Inflammatory macrophage treated with lipopolysaccharide for 4 hours (primary cell): ENCODE measurements at places on chromosomes 1 and 21.

DNA sequence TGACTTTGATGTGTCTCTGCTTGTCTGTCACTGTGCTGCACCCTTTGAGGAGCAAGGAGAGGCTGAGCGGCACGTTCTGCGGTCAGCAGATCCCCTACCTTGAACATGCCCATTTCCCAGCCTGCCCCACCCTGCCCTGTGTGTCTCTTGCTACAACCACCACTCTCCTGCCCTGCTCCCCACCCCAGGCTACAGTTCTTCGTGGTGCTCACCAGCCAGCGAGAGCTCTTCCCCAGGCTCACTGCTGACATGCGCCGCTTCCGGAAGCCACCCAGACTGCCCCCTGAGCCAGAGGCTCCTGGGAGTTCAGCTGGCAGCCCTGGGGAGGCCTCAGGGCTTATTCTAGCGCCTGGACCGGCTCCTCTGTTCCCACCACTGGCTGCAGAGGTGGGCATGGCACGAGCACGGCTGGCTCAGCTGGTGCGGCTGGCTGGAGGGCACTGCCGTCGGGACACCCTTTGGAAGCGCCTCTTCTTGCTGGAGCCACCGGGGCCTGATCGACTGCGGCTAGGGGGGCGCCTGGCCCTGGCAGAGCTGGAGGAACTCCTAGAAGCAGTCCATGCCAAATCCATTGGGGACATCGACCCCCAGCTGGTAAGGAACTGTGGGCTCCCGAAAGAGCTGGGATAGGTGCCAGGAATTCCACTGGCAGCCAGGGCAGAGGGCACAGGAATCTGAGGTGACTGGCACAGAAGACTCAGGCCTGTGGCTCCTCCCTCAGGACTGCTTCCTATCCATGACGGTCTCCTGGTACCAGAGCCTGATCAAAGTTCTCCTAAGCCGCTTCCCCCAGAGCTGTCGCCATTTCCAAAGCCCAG lies 5.6 kb downstream of the HYI start:
- no peak for DNase-seq

DNA sequence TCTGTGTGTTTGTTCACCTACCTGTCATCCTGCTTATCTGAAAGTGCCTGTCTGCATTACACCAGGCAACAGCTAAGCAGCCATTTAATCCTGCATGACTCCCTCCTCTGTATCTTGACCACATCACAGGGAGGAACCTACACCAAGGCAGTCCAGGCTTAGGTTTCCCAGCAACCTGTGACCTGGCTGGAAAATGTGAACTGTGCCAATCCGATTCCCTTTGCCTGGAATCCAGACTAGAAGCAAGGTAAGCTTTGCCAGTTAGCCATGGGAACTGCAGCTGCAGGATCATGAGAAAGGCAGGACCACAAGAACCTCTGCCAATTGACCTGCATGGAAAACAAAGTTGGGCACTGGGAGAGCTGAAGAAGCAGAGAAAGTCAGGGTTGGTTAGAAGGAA lies 6.3 kb upstream of the ATP1B1 start:
- DNase-seq: no peak

DNA sequence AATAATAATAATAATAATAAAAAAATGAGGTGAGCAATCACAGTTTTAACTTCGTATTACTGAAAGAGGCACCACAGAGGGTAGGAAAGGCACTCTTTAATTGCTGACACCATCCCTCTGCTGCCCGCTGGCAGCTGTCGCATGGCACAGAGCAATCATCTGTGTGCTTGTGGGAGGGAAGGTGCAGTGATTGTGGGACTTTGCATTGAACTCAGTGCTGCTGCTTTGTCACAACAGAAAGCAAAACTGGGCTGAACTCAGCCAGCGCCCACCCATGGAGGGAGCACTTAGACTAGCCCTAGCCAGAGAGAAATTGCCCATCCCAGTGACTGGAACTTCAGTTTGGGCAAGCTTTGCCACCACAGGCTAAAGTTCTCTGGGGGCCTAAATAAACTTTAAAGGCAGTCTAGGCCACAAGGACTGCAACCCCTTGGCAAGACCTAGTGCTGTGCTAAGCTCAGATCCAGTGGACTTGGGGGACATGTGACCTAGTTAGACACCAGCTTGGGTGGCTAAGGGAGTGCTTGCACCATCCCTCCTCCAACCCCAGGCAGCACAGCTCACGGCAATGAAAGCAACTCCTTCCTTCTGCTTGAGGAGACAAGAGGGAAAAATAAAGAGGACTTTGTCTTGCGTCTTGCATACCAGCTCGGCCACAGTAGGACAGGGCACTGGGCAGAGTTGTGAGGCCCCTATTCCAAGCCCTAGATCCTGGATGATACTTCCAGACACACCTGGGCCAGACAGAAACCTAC lies 59.3 kb downstream of the WDR4 start:
- no peak for DNase-seq

GRCh38 chr1:4028139-4028501 lies 128.0 kb upstream of the C1orf174 start:
- no peak for DNase-seq

GRCh38 chr1:85496941-85497582 lies 32.1 kb upstream of the DDAH1 start:
- DNase-seq: no peak

DNA sequence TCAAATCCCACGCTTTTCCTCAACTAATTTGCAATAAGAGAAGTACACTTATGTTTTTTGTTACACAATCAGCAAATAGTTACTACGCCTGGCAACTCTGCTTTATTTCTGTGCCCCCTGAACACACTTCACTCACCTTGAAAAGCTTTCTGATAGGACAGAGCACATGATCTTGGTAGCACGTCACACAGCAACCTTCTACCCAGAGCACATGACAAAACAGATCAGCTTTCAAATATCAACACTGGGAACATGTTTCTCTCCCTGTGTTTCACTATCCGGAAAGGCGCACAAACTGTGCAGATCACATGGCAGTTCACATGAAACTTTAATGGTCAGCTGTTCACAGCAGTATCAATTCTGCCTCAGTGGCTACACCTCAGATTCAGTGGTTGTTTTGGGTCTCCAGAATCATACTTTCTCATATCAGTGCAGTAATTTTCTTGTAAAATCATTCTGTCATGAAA lies 2.2 kb downstream of the SLC19A2 start:
- DNase-seq: no peak

- no peak for DNase-seq
These were observed 115.5 kb downstream of the LYPLAL1 start for GRCh38 chr1:219289171-219289570.

GRCh38 chr1:46442317-46443161 lies 47.1 kb upstream of the DMBX1 start:
- DNase-seq: peak; percentile 74

- no peak for DNase-seq
These were observed 113.1 kb downstream of the KCNN3 start for GRCh38 chr1:154756793-154757548.

DNA sequence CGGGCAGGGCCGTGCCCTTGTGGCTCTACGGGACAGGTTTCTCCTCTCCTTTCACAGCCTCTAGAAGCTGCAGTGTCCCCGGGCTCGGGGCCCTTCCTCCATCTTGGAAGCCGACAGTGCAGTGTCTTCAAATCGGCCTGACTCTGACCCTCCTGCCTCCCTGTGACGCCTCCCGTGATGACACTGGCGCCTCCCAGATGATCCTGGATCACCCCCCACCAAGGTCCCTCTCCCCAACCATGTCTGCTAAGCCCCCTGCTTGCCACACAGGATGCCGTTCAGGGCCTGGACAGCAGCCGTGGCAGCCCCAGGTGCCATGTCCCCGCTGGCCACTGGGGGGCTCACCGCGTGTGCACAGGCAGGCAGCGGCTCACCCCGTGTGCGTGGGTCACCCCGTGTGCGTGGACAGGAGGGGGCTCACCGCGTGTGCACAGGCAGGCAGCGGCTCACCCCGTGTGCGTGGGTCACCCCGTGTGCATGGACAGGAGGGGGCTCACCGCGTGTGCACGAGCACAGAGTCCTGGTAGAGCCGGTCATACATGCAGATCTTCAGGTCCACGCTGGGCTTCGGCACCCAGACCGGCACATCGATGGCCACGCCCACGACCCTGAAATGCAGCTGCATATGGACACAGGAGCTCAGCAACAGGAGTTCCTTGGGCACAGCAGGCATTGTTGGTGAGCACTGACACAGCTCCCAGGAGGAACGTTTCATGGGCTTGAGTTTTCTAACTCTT lies 24.9 kb upstream of the TMEM52 start:
- DNase-seq: peak; percentile 34

DNA sequence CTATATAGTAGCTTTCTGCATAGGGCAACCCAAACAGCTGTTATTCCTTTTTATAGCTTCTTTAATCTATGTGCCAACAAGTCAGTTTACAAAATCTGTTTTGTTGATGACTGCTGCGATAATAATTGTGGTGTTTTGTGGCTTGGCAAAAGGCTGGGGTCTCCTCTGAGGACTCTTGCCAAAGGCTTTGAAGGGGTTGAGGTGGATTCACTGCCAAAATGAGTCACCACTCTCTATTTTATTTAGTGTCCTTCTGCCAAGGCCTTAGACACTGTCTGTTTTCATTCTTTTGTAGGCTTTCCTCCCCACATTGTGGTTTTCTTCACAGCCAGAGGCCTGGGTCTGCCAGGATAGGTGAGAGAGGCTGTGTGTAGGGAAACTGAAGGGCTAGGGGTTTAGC lies 161.8 kb downstream of the NFIA start:
- no peak for DNase-seq

DNA sequence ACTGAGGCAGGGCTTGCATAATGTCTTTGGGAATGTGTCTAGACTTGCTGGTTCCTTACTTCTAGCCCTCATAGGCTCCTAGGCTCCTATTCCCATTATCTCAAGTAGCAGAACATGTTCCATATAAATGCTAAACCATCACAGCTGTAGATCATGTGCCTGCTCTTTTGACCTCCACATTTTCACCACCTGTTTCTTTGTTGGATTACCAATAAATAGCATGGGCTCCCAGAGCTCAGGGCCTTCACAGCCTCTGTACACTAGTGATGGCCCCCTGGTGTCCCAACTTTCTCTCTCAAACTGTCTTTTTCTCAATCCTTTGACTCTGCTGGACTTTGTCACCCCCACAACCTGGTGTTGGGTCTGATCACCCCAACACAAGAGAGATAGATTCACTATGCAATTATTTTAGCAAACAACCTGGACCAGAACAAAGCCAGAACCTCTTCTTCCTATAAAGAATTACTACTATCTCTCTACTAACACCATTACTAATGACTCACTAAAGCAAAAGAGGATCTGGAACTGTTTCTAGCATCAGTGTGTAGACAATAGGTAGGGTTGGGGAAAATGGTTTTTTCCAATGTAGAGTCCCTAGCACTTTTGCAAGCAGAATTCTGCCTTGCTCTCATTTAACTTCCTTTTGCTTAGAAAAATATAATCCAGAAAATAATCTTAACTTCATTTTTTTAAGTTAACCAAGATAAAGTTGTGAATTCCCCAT lies 51.7 kb downstream of the WLS start:
- peak; percentile 24 for DNase-seq

DNA sequence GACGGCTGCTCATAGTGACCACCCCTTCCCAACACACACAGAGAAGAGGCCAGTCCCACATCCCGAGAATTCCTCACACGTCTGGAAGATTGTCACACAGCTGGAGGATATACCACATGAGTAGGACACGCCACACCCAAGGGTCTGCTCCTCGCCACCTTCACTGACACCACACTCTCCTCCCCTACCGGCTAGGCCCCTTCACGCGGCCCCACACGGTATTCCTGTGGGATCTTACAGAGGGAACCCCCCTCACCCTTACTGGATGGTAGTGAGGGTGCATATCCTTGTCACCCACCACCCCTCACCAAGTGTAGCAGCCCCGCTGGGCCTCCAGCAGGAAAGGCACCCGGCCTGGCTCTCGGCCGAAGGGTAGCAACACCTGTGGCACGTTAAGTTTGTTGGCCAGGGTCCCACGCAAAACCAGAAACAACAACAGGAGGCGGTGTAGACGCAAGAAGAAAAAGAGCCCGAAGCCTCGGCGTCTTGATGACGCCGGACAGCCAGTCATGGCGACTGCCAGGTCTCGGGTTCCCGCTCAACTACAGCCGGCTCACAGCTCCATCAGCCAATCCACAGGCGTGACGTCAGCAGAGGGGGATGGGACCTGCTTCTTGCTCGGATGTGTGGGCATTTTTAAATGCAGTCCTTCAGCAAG lies at the start of gene NUP210L:
Gene NUP210L, minus strand, starts transcription at position 540 of the 658 bp plus-strand sequence.
- no peak for DNase-seq

- no peak for DNase-seq
These were observed 29.7 kb downstream of the ADARB1 start for GRCh38 chr21:45103971-45104520.

GRCh38 chr1:247241691-247242090 lies 14.2 kb upstream of the VN1R5 start:
- peak; percentile 15 for DNase-seq

DNA sequence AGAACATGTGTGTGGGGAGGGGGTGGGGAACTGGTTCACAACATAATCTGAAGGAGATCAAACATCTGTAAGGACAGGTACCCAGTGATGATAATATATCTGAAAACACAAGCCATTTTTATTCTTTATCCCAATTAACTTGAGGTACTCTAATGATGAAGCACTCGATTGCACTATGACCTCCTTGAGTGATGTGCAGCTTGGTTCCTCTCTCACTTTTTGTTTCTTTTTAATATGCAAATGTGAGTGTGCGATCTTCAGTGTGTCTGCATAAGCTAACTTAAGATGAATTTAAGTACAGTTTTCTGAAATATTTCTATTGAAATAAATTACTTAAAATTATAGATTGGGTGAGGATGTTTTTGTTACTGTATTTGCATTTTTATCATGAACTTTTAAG lies 50.6 kb upstream of the ANGPTL1 start:
- DNase-seq: no peak

- DNase-seq: peak; percentile 8
These were observed 39.1 kb upstream of the NHLH2 start for GRCh38 chr1:115879977-115880376.

DNA sequence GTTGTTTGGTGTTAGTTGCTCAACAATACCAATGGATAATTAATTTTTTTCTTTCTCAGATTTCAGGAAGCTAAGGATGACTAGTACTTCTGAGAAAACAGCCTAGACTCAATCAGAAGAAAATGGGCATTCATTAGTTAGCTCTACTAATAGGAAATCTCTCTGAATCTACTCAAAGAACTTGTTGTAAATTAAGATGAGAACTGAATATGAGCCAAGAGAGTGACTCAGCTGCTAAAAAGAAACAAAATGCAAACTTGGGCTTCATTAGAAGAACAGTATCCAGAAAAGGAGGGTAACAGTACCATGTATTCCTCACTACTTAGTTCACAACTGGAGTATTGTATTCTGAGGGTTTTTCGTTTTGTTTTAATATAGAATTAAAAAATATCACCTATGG lies 12.5 kb downstream of the FOXJ3 start:
- DNase-seq: no peak

- no peak for DNase-seq
These were observed 64.5 kb upstream of the FAM3B start for GRCh38 chr21:41251961-41252642.

DNA sequence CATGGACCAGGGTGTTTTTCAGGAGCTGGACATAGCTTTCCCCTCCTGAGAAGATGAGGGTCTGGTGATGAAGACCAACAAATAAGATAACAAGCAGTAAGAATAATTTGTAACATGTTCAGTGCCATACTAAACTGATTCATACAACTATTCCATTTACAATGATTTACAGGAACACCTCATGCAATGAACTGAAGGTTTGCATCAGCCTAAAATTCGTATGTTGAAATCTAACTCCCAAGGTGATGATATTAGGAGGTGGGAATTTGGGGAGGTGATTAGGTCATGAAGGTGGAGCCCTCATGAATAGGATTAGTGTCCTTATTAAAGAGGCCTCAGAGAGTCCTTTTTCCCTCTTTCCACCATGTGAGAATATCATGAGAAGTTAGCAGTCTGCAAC lies 15.9 kb upstream of the NIBAN1 start:
- DNase-seq: no peak

- no peak for DNase-seq
These were observed 37.9 kb downstream of the SDC3 start for GRCh38 chr1:30870656-30871055.

- no peak for DNase-seq
These were observed 599 bp downstream of the MKNK1 start for GRCh38 chr1:46603481-46603857.
